ENCODE measurements at places on chromosomes 6 and 20. TPM values are rescaled to one million over a fixed set of nuclear protein-coding genes. Genes with fewer than 3 reads are reported as not detected.

The COMMD7 gene
- total RNA-seq: 80.0 TPM

The SPTLC3 gene
- 0.96 TPM for total RNA-seq

The SYCP2 gene
- 0.33 TPM for total RNA-seq

The RUNX2 gene
- under 0.01 TPM for total RNA-seq

The KIF13A gene
- 57.2 TPM for total RNA-seq

The SPDEF gene
- not detected for total RNA-seq

The GNRH2 gene
- 0.57 TPM for total RNA-seq

The ADGRB3 gene
- total RNA-seq: not detected

The WFDC12 gene
- not detected for total RNA-seq

The NEURL2 gene
- total RNA-seq: 5.6 TPM

The CCM2L gene
- total RNA-seq: 16.7 TPM

The HDGFL1 gene
- total RNA-seq: not detected

The SLC17A2 gene
- not detected for total RNA-seq

The TRIM40 gene
- total RNA-seq: not detected

The FAM209B gene
- total RNA-seq: not detected
